Kidney (tissue), 22 donors: ENCODE measurements at places on chromosomes 4 and X. TPM values are rescaled to one million over a fixed set of nuclear protein-coding genes. Genes with fewer than 3 reads are reported as not detected.

- DNase-seq, result no peak
Measured at GRCh38 chr4:176781739-176782100, 11.0 kb downstream of the VEGFC start.

DNA sequence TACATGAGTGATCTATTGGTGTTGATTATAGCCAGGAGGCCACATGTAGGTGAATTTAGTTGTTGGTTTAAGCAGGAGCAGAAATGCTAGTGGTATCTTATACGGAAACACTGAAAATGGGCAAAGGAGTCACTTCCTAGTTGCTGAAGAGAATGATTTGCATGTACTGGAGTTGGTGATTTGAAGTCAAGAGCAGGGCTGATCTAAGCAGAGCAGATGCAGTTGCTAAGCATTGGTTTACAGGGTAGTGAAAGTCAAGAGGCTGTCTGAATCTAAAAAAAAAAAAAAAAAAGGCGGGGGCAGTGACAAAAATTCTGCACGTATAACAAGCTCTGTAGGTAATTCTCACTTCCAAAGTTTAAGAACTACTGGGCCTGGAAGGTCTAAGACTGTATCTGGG lies 90.4 kb upstream of the HPRT1 start:
- DNase-seq, result no peak

GRCh38 chr4:91113130-91113706 lies 986.0 kb downstream of the CCSER1 start:
- no peak for DNase-seq

DNA sequence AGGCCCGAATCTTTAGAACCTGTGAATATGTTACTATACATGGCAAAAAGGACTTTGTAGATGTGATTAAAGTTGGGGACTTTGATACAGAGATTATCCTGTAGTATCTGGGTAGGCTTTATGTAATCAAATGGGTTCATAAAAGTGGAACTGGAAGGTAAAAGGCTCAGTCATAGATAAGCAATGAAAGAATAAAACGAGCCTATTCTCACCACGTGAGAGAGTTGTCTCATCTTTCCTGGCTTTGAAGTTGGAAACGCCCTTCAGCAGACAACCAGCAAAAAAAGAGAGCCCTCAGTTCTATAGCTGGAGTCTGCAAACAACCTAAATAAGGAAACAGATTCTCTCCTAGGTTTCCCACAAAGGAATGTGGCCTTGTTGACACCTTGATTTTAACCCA lies 805.8 kb upstream of the DIAPH2 start:
- DNase-seq, result no peak

DNA sequence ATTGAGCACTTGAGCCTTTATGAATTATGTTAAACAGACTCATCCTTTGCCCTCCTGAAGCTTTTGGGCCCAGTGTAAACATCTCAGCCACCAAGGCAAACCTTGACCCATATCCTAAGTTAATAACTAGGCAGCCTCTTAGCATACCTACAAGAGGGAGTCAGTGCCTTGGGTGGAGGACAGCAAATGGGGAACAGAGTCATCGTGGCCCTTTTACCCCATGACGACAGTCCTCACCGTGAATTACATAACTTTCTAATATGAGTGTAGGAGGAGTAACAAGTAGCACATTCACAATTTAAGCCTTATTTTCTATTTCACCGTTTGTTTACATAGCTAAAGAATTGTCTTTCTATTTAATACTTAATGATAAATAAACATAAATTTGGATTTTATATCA lies 16.8 kb downstream of the CLDN22 start:
- DNase-seq, result no peak

GRCh38 chr4:81628489-81628888 lies 156.8 kb upstream of the RASGEF1B start:
- DNase-seq, result no peak

- no peak for DNase-seq
Measured at GRCh38 chrX:23394421-23394820, 59.8 kb downstream of the PTCHD1 start.

DNA sequence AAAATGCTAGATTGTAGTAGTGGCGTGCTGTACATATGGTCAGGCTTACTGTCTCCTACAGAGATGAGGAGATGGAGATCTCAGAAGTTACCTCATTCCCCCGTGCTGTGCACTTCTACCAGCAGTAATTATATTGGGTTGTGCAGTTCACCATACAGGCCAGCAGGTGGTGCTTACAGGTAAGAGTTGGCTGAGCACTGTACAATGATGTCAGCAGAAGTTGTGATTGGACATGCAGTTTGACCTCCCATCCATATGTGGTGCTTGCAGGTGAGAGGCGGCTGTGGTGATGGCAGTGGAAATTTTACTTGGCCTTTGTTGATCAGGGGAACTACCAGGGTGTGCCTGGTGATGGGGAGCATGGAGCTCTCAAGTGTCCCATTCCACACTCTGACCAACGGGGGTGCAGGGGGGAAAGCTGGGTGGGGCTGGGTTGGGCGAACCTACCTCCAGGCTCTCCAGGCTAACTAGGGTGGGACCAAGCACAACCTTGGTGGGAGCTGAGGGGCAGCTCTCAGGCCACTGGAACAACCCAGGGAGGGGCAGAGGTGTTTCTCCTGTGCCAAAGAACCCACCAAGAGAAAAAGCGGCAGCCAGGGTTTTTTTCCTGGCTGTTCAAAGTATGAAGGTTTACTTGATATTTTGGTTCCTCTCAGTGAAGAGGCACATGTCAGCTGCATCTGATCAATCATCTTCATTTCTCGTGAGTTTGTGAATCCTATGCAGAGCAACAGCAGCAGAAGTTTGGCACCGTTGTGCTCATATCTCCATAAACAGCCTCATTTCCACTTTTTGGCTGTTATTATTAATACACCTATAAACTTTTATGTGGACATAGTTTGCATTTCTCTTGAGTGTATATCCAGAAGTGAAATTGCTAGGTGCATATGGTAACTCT lies 73.8 kb upstream of the FREM3 start:
- DNase-seq, result peak; percentile 34

- no peak for DNase-seq
Measured at GRCh38 chr4:94228493-94229216, 21.0 kb downstream of the SMARCAD1 start.

GRCh38 chr4:53785996-53786395 lies 194.7 kb upstream of the LNX1 start:
- DNase-seq, result no peak

DNA sequence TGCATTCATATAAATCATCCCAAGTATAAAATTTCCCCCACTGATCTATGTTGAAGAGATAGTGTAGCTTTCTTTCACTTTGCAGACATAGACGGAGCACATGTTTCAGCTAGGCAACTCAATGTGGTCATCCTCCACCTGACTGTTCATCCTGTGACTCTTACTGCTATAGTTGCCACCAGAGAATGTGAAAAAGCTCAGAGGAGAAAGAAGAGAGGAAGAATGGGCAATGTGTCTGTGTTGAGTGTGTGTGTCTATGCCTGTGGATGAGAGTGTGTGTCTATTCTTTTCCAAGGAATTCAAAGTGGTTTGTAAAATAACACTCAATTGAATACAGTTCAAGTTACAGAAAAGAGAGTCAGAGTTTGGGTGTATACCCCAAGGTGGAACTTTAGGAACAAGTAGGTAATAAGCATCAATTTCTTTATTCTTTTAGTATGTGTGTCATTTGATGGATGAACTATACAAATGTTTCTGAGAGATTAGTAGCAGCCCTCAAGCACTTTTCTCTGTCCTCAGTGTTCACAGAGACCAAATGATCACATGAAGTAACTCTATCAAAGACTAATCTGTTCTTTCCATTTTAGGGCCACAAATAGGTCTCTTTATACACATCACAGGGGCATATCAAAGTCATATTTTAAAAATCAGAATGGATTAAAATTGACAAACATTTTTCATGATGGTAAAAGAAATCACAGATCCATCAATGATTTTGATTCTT lies 2.3 kb downstream of the SNCA start:
- no peak for DNase-seq

DNA sequence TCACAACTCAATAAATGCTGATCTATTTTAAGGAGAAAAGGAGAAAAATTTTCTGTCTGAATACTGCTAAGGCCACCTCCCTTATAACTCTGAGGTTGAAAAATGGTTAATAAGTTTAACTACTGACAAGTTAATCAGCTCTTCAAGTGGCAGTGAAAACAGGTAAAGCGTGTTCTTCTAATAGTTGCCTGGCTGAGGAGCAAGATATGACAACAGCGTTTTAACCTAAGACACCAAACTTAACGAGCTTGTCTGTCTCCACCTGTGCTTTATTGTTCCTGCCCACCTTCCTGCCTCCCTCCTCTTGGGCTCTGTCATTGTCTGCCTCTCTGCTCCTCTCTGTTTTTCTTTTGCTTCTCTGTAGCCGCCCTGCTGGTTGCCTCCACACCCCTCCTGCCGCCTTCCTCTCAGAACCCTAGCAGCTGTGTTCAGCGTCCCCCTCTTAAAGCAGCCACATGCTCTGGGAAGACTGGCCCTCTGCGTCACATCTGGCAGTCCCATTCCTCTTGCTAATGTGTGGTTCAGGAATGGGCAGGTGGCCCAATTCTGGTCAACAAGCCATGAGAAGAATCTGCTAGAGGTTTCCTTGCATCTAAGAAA lies 4.3 kb upstream of the TSPAN5 start:
- no peak for DNase-seq

GRCh38 chr4:2722033-2722432 lies 34.1 kb downstream of the TNIP2 start:
- no peak for DNase-seq

GRCh38 chrX:41002026-41002425 lies 83.2 kb upstream of the USP9X start:
- peak; percentile 75 for DNase-seq

- DNase-seq, result no peak
Measured at GRCh38 chr4:171117457-171117856, 695.7 kb upstream of the GALNTL6 start.

- DNase-seq, result no peak
Measured at GRCh38 chr4:169385376-169385775, 114.6 kb upstream of the SH3RF1 start.

DNA sequence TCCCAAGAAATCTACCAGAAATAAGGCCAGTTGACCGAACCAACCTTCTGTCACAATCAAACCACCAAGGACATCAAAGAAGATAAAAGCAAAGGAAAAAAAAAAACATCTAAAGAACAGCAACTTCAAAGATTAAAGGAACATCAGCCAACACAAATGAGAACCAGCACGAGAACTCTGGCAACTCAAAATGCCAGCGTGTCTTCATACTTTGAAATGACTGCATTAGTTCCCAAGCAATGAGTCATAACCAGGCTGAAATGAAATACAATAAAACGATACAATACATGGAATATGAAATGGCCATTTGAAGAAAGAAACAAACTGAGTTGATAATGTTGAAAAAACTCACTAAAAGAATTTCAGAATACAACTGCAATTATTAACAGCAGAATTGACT lies 611.6 kb upstream of the GRIA3 start:
- no peak for DNase-seq

DNA sequence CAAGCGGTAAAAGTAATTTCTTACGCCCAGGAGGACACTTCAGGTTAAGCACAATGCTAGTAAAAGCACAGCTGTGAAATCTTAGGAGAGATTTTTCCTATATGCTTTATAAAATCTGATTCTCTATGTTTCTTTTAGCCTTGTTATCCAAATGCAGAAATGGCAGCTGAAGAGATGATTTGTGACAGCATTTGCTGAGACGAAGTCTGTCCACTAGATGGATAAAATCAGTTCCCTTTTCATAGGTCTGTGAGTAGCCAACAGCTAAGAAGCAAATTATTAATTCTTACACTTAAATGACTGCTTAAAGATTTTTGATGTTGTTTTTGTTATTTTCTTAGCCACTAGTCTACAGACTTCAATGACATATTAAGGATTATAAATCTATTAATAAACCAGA lies 5.3 kb downstream of the GPM6A start:
- no peak for DNase-seq

DNA sequence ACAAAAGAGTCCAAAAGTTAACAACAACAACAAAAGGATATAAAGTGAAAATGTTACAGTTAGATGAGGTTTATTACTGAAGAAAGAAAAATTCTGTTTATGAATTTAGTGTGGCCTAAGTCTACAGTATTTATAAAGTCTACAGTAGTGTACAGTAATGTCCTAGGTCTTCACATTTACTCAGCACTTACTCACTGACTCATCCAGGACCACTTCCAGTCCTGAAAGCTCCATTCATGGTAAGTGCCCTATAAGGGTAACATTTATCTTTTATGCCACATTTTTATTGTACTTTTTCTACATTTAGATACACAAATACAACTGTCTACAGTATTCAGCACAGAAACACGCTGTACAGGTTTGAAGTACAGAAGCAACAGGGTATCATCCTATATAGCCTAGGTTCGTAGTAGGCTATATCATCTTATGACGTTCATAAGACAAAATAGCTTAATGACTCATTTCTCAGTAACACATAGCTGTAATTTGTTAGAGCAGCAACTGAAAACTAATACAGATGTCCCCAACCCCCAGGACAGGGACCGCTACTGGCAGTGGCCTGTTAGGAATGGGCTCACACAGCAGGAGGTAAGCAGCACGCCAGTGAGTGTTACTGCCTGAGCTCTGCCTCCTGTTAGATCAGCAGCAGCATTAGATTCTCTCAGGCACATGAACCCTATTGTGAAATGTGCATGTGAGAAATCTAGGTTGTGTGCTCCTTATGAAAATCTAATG lies 61.3 kb downstream of the CENPC start:
- DNase-seq, result no peak

- DNase-seq, result peak; percentile 93
Measured at GRCh38 chr4:1746265-1746691, 25.0 kb downstream of the TACC3 start.

The ADH6 gene
- 10.2 TPM for total RNA-seq

The PCDH18 gene
- 10.1 TPM for total RNA-seq

The GYPB gene
- total RNA-seq, result not detected

The GAGE1 gene
- not detected for total RNA-seq

The F8A3 gene
- total RNA-seq, result 8.2 TPM

The TMPRSS11E gene
- total RNA-seq, result 2.3 TPM

The NEUROG2 gene
- total RNA-seq, result not detected

The SMIM10 gene
- total RNA-seq, result 6.5 TPM
